ENCODE measurements at places on chromosomes 1 and 21.

GRCh38 chr1:32695098-32695904, 7.3 kb downstream of the SYNC start:
- no peak for DNase-seq

GRCh38 chr1:62187548-62187947, 7.1 kb upstream of the L1TD1 start:
- no peak for DNase-seq

DNA sequence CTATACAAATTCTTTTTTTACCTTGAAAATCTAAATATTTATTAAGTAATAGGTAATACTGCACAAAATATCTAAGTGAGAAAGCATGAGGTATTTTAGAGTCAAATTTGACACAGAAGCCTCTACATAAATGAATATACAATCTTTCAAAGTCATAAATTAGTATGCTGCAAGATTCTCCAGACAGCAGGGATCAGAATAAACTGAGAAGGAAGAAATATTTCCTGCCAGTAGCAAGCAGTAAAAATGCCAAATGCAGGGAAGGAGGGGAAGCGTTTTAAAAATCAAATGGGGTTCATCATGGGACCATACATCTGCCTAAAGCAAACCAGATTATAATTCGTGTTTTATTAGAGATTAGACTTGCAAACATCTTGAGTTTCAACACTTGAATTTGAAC, 18.9 kb downstream of the COLGALT2 start:
- DNase-seq: no peak

DNA sequence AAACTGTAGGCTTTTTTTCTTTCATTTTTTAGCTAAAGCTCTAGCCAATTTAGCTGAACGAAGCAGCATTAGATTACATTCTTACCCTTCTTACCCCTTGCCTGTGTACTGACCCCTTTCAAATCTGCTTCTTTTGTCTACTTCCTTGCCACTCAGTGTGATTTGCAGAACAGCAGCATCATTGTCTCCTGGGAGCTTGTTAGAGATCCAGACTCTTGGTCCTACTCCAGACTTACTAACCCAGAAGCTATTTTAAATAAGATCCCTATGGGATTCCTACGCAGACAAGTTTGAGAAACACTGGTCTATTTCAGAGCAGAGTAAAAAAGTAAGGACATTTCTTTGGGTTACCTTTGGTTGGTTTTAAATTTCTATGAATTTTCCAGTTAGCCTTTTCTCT, 13.8 kb downstream of the LRRC39 start:
- no peak for DNase-seq

- DNase-seq: no peak
Measured at GRCh38 chr1:67740543-67740942, 55.5 kb downstream of the GADD45A start.

DNA sequence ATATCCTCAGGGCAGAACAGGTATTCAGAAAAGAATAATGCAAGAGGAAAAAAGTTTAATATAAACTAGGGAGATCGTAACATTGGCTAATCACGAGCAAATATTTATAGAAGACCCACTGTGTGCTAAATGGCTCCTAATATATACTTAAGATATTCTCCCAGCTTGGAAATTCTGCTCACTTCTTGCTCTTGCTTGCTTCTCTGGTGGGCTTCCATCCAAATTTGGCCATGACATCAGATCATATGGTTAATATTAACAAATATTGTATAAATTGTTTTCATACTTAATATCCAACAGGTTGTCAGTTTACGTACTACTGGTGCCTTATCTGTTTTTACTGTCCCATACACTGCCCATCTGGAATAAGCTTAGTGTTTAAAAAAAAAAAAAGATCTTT, 1.1 kb downstream of the COX20 start:
- DNase-seq: no peak

DNA sequence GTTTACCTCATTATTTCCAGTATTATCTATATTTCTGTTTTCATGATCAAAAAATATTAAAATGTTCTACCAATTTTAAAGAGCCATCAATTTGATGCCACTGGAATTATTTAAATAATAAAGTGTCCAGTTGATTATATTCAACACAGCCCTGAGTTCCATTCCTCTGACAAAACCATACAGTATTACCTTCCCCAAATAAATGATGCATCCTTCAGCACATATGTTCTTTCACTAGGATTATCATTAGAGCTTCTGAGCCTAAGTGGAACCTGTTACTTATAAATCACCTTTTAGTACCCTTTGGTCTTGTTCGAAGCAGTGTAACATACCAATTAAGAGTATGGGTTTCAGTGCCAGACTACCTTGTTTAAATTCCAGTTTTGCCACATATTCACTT, 17.3 kb upstream of the PLEKHO1 start:
- no peak for DNase-seq

GRCh38 chr1:165883056-165883455, 55.6 kb downstream of the UCK2 start:
- no peak for DNase-seq

GRCh38 chr1:1891349-1892078, 627 bp upstream of the GNB1 start:
- no peak for DNase-seq

GRCh38 chr1:30451532-30452125, 271.8 kb downstream of the MATN1 start:
- no peak for DNase-seq

GRCh38 chr1:18640228-18641004, 9.8 kb downstream of the PAX7 start:
- DNase-seq: no peak

GRCh38 chr1:149916898-149917252, 769 bp downstream of the SV2A start:
- DNase-seq: no peak

- no peak for DNase-seq
Measured at GRCh38 chr1:46166521-46167462, 8.1 kb upstream of the TSPAN1 start.

DNA sequence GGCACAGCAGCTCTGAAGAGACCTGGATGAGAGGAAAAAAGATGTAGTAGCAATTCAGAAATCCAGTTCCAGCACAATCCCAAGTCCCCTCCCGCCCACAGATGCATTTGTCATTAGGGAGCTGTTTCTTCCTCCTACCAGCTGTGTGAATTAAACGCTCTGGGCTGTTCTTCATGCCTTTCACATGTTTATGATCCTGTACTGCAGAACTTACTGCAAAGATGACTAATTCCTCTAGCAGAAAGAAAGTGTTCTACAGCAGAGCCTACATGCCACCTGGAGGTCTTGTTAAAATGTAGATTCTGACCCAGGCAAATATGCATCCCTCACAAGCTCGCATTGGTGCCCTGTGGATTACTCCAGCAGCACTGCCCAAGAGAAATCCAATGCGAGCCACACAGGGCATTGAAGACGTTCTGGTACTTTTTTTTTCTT, 6.5 kb downstream of the ENO1 start:
- no peak for DNase-seq
